T-cell (primary cell): ENCODE measurements at places on chromosomes 12 and 14.

- DNase-seq, result no peak
Observed at GRCh38 chr12:69901221-69901905, 76.3 kb downstream of the MYRFL start.

DNA sequence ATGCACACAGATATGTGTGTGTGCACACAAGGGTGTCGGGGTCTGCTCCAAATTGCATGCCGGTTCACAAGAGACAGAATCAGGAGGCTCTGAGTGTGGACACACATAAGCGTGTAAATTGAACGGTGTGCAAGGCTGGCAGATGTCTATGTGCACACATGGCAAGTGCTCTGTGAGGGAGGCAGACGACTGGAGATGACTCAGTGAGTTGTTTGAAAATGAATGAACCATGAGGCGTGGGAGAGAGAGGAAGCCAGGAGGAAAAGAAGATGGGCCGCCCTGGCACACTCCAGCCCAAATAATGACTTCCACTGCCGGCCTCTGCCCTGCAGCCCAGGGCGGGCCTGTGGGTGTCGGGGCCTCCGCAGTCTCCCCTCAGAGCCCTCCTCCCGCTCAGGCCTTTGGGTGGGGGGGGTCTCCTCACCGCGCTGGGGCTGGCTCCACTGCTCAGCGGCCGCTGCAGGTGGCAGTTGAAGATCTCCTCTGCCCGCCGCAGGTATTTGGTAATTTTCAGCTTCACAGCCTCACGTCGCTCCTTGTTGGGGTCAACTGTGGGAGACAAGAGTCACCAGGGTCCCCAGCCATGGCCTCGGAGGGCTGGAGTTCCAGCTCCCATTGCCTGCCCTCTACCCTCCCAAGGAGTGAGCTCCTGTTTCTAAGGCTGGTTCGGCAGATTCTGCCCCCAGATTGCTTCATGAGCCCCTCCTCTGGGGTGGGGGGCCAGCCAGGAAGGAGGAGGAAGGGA, 3.5 kb downstream of the RPS6KL1 start:
- DNase-seq, result no peak

DNA sequence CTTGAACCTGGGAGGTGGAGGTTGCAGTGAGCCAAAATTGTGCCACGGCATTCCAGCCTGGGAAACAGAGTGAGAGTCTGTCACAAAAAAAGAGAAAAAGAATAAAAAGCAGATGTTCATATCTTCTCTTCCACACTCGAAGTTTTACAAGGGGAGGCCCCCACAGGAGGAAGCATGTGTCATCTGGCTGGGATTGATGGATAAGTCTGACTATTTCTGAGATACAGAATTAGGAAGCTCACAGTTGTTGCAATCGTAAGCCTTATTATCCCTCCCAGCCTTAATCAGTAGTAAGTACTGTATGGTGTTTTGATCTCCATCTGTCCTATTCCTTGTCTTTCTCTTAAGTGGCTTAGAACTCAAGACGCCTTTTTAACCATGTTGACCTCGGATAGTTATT, 31.9 kb upstream of the RASSF8 start:
- no peak for DNase-seq

- no peak for DNase-seq
Observed at GRCh38 chr12:50537538-50537919, 32.7 kb downstream of the DIP2B start.

GRCh38 chr12:128994856-128995255, 141.6 kb downstream of the GLT1D1 start:
- DNase-seq, result no peak

DNA sequence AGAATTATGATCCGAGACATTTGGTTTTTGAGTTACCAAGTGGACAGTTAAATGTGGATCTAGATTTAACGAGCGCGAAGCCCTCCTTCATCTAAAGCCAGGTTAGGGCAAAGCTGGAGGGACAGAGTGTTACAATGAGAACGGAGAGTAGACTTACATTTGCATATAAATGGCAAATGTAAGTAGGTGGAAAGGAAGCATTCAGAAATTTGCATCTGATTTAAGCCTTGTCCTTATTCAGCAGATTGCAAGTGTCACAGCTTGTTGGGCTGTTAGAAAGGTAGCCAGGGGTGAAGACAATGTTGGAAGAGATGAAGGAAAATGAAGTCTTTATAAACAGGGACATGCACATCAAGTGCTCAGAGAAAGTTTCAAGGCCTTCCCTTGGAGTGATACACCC, 806.2 kb downstream of the GALC start:
- DNase-seq, result no peak

DNA sequence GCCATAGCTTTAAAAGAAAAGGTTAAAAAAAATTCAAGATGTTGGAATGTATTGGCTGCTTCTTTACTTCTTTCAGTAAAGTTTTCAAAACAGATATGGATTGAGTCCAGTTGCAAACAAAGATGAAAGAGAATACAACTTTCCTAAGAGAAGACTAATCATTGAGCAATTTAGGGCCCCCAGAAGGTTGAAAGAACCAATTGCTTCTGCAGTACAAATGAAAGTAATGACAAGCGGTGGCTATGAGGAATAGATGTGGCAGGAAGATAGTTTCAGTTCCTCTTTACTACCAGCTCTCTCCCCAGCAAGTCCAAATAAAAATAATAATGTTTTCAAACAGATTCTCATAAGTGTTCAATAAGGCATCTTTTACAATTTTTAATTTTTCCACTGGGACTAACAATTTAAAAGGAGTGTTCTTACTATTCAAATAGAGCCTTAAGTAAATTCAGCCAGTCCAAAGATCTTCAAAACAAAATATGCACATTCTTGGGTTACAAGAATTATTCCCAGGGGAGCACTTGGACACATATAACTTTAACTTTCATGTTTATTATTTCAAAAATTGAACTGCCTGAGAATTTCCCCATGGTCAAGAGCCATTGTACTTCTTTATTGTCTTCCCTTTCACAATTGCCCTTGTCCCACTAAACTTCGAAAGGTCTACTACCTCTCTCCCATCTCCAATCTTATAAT, 62.3 kb upstream of the PPP1R12A start:
- DNase-seq, result no peak

- DNase-seq, result no peak
Observed at GRCh38 chr14:96139169-96139568, 65.5 kb upstream of the BDKRB2 start.

- no peak for DNase-seq
Observed at GRCh38 chr12:106914796-106915634, 40.7 kb upstream of the TMEM263 start.

DNA sequence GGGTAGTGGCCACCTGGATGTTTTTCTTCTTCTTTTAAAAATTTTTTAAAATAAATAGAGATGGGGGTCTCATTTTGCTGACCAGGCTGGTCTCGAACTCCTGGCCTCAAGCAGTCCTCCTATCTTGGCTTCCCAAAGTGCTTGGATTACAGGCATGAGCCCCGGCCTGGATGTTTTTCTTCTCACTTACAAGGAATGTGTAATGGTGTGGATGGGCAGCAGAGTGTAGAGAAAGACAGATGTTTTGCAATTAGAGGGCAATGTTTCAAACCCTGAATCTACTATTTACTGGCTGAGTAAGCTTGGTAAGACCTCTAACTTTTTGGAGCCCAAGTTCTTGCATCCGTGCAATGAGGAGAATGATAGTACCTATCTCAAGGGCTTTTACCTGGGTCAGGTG, 48.1 kb downstream of the ADCK1 start:
- no peak for DNase-seq

DNA sequence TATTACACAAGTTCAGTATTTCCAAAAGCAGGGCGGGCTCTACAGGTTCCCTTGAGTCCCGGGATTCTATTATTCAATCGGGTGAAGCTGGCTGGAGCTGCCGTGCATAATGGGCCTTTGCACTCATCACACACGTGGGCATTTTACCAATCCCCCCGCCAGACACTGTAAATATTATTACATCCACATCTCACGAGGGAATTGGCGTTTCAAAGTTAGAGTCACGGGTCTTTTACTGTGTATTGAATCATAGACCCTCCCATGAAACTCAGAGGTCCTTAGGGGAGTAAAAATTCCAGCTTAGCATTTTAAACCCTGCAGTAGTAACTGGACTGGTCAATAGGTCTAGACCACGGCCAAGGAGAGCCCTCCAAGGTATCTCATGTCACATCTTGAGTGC, 70.3 kb downstream of the MAP1LC3B2 start:
- no peak for DNase-seq

DNA sequence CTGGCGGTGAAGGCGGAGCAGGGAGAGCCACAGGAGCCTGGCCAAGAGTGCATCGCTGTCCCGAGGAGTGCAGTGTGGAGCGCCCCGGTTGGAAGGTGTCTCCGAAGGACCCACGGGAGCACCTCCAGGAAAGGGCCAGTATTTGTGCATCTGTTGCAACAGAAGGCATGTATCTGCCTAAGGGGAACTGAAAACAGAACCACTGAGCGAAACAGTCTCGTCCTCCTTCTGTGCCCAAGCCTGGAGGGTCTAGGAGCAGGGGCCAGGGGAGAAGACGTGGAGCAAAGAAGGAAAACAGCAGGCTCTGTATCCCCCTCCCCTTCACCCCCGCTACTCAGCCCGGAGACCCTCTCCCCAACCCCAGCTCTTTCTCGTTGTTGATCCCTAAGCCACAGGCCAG, 5.3 kb upstream of the LRRC10 start:
- DNase-seq, result no peak

DNA sequence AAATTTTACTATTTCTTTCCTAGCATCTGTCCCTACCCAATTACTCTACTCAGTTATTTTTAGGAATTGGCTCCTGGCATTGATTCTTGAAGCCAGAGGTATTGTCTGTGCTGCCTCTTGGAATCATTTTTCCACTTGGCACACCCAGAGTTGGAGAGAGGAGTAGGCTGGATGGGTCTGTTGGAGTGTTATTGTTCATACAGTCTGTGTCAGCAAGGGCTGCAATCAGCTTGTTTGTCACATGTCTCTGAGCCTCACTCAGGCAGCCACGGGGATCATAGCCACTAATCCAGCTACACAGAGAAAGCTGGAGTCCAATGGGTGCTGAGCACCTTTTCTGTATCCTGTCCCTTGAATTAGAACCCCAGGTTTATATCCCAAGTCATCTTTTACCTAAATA, 176.0 kb upstream of the DYRK2 start:
- DNase-seq, result no peak

DNA sequence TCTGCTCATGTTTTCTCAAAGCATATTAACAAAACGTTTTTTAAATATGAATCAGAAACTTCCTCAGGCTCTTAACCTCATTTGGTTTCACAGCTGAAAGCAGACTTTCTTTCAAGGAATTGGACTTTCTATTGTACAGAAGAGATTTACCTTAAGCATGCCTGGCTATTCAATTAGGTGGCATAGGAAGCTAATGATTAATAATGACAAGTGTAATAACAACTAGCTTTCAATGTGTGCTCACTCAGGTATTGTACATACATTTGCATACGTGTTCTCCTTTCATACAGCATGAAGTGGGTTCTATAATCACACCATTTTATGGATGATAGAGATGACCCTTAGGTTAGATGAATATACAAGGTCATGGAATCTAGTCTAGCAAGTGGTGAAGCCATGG, 115.7 kb downstream of the ANO6 start:
- DNase-seq, result no peak

- no peak for DNase-seq
Observed at GRCh38 chr12:18583655-18584054, 154.2 kb downstream of the PLCZ1 start.

DNA sequence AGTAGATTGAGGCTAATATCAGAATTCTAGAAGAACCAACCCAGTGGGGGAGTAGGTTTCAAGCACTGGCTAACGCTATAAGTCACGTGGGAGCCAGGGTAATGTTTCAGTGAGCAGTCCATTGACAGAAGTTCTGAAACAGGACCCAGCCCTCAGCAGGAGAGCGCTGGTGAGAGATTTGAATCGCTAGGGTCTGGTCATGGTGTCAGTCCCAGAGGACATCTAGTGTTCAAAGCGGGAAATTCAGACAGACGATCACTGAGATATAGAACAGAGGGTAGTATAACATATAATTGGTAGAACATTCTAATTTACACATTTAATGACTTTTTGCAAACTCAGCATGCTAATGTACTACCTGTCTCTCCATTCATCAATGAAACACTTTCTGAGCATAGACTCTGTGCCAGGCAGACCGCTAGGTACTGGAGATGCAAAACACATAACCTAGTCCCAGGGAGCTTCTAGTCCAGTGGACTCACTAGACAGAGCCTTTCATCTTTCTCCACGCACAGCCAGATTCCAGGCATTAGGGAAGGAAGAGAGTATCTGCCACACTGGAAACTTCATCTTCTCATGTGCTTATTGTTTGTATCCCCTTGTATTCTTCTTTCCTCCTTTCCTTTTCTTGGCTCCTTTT, 35.4 kb upstream of the RNASE3 start:
- DNase-seq, result peak; percentile 29

- DNase-seq, result no peak
Observed at GRCh38 chr12:131242741-131243496, 289.2 kb downstream of the ADGRD1 start.

GRCh38 chr12:19423166-19423930, 15.9 kb upstream of the AEBP2 start:
- no peak for DNase-seq

GRCh38 chr14:57637901-57638300, 144.2 kb upstream of the CCDC198 start:
- DNase-seq, result no peak

GRCh38 chr12:57066245-57066644, 12.3 kb downstream of the NEMP1 start:
- DNase-seq, result no peak

GRCh38 chr14:100246809-100247428, 8.0 kb downstream of the YY1 start:
- no peak for DNase-seq

DNA sequence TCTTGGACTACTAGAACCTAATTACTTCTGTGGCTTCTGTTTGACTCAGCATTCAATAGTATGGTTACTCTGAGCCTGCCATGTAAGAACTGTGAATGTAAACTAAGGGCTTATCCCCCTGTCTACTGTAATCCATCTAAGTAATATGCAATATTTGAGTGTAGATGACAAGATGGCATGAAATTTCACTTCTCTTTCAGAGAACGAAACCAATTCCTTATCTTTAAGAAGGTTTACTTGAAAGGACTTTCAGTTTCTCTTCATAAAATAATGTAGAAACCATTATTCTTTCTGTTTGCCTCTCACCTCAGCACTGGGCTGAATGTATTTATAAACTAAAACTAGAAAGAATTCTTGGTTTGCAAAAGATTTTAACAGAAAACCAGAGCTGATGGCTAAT, 60.4 kb upstream of the ARID2 start:
- DNase-seq, result no peak

- DNase-seq, result no peak
Observed at GRCh38 chr12:20629414-20630156, 65.5 kb upstream of the SLCO1C1 start.

DNA sequence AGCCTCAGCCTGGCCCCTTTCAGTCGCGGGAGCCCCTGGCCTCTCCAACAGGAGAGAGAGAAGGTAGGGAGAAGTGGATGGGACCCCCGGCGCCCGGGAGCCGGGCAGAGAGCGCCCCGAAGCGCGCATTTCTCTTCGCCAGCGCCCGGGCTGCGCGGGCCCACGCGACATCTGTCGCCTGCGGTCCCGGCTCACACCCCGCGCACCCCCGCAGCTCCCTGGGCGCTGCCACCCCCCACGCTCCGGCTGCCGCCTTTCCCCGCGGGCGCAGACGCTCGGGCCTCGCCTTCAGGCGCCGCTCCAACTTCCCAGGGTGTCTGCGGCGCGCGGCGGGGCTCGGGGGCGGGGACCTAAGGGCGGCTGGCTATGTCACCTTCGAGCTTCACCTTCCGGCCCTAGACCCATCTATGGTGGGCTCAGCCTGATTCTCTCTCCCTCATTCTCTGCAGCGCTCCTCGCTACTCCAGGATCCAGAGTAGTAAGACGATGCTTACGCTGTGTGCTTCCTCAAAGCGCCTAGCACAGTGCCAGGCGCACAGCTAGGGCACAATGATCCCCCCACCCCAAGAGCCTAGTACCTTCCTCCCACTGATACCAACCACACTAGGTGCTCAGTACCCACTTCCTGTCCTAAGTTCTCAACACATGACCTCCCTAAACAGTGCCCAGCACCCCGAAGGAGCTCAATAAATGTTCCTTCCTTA, 1.6 kb downstream of the HRK start:
- no peak for DNase-seq
